ENCODE measurements at places on chromosomes 7 and 10.

- DNase-seq = no peak
Measured at GRCh38 chr7:94449151-94449725, 54.5 kb downstream of the COL1A2 start.

DNA sequence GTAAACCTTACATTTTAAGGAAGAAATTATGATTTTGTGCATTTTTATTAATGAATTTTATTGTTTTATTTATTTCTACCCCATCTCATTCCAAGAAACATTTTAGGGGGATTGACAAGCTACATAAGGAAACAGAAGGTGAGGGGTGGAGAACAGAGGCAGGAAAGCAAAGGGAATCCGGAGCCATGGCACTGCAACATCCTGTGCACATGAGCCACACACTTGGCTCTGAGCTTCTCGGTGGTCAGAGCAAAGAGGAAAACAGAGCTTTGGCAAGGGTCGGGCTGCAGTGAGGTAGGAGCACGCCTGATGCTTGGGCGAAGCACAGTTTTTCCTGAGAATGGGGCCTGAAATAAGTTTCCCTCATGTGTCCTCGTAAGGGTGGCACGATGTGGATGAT, 68.9 kb downstream of the COL13A1 start:
- no peak for DNase-seq

DNA sequence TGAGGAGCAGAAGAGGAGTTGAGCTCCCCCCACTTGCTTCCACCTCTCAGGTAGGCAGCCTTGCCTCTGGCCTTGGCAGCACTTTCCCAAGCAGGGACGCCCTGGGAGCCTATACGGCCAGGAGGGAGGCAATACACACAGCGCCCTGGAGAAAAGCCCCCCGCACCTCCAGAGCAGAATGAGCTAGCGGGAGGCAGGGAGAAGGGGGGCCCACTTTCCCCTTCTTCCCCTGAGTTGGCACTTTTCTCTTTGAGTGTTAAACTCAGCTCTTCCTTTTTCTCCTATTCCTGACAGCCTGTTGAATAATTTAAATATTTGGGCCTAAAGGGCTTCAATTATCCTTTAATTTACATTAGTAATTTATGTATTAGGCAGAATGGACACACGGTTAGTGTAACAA, 35.8 kb downstream of the UNC5B start:
- no peak for DNase-seq

DNA sequence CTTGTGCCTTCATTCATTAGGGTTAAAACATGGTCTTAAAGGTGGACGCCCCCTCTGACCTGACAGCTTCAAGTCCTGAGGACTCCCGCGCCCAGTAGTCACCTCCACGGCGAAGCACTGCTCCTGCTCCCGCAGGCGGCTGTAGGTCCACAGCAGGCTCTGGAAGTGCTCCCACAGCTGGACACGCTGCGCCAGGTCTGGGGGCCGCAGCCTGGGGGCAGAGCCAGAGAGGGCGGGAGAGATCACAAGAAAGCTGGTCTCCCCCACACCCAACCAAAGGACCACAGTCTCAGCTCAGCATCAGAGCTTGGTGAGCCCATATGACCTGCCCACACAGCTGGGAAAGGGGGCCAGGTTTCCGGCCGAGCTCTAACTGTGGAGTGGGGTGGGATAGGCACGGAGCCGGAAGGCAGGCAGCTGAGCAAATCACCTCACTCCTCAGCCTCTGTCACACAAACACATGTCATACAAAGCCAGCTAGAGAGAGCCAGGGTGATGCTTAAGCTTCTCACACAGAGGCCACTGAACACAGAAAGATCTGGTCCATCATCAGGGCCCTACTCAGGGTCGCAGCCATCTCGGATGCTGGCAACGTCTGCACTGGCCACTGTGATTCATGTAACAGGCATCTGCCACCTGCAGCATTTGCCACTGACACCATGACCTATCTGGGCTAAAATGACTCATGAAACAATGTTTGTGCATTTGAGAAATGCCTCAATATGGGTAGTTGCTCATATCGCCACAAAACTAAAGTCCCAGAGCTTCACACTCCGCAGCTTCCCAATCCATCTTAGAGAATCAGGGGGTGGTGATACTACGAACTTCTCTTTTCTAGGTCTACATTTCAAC, 12.6 kb downstream of the HPS1 start:
- no peak for DNase-seq

DNA sequence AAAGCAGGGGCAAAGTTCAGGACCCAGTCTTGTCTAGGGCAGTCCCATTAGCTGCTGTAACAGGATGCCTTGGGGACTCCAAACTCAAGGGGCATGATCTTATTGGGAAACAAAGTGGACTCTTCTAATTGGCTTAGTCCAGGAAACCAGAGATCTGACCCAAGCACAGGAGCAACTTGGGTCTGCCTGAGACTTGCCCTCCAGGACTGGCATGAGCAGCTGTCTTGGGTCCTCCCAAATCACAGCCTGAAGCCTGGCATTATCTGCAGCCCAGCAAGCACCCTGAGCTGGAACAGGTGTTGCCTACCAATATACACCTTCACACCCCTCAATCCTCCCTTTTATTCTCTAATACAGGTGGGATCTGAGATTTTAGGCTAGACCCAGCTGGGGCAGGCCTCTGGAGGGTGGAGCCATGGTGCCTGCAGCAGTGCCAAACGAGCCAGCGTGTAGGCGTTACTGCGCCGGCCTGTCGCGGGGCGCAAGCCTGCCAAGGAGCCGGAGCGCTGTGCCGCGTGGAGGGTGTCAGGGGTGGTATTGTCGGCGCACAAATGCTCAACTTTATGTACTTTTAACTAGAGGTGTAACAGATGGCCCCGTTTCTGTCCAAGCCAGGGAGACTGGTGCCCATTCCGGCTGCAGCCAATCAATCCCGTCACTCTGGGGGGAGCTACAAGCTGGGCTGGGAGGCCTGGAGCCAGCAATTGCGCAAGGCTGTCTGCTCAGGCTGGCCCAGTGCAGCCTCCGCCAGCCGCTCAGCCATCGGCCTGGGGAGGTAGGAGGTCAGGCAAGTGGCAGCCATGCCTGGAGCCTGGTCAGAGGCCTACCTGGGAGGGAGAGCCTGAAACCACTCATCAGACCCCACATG, 12.8 kb upstream of the LBX1 start:
- no peak for DNase-seq

DNA sequence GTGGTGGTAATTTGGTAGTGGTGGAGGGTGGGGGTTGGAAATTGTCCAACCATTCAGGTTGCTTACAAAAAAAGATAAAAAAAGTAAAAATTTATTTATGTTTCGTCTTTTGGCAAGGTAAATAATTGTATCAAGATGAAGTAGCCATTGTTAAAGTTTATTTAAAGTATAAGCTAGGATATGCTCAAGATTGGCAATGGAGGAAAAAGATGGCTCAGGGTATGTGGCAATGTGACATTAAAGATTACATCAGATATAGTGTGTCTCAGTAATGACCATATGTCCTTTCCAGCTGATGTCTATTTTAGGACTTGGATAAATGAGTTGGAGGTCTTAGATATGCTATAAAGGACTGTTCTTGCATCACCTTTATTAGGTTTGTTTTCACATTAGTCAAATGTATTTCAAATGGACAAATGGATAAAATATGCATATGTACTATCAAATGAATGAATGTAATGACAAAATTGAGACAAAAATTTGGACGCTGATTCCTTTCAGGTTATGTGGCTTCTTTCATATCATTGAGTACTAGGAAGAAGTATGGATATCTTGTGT, 60.9 kb downstream of the ST7 start:
- DNase-seq = no peak

DNA sequence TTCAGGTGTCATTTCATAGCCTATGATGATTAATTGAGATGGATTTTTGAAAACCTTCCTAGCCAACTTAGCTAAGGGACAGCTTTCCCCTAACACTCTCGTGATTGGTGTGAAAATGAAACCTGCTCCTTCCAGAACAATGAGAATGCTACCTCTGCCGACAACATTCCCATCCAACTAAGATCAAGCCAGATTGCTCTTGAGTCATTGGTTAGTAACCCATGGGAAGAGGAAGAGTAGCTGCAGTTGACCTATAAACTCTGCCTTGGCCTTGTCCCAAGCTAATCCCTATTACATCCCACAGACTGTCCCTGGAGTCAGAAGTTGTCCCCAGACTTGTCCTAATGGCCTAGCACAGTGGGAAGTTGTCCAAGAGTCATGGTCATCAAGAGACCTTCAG, 80.5 kb upstream of the SVIL start:
- DNase-seq = no peak

DNA sequence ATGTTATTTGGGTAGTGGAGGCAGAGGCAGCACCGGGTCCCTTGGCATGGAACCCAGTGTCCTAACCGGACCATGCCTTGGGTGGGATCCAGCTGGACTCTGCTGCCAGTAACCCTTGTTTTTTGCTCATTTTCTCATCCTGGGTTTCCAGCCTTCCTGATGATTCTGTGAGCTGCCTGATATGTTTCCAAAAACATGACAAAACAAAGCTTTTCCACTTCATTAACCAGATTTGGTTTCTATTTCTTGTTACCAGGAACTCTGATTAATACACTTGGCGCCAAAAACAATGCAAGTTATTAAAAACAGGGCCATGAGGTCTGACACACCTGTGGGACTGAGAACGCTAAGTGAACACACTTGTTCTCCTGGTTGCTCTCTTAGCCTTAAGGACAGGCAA, 32.8 kb upstream of the DLG5 start:
- no peak for DNase-seq

DNA sequence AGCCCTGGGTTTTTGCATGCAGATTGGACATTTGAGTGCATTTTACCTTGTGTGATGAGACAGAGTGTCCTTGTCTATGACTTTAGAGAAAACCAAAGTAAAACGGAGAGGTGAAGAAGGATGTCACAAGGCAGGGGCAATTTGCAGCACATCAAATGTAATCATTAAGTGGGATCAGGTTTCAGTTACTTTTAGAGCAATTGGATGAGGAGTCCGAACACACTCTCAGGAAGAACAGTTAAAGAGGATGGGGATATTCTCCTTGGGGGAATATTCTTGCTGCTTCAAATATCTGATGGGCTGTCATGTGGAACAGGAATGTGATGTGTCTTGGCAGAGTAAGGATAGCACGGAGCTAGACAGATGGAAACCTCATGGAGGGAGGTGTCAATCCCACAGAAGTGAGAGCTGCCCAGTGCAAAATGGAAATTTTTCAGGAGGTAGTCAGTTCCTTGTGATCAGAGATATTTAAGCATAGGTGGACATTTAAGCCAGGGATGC, 757 bp downstream of the RAB19 start:
- no peak for DNase-seq

- peak; percentile 72 for DNase-seq
Measured at GRCh38 chr10:63520500-63521415, at the start of gene REEP3. Gene REEP3, plus strand, starts transcription at chr10:63521401. Its CDS starts 145 bp downstream, at chr10:63521546.

DNA sequence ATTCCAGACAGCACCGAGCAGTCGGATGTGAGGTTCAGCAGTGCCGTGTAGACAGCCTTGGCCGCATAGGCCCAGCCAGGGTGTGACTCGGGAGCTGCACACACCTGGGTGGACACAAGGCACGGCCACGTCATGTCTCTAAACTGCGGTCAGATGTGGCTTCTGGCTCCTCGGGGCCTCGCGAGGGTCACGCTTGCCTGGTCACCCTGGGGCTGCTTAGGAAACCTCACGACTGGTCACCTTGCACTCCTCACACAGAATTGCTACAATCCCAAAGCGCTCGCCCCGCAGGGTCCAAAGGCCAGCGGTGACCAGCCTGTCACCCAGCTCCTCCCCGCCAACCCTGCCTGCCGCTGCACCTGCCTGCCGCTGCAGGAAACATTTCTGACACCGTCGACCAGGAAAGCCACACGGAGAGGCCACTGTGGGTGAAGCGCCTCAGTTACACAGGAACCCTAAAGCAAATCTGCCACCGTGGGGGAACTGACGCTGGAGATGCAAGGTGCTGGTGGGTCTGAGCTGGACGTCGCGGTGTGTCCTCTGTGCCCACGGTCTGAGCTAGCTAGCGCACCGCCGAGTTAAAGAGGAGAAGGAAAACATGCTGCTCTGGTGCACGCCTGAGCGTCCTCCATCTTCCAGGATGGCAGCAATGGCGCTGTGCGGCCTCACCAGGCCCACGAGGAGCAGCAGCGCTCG, 5.0 kb downstream of the GPER1 start:
- no peak for DNase-seq

DNA sequence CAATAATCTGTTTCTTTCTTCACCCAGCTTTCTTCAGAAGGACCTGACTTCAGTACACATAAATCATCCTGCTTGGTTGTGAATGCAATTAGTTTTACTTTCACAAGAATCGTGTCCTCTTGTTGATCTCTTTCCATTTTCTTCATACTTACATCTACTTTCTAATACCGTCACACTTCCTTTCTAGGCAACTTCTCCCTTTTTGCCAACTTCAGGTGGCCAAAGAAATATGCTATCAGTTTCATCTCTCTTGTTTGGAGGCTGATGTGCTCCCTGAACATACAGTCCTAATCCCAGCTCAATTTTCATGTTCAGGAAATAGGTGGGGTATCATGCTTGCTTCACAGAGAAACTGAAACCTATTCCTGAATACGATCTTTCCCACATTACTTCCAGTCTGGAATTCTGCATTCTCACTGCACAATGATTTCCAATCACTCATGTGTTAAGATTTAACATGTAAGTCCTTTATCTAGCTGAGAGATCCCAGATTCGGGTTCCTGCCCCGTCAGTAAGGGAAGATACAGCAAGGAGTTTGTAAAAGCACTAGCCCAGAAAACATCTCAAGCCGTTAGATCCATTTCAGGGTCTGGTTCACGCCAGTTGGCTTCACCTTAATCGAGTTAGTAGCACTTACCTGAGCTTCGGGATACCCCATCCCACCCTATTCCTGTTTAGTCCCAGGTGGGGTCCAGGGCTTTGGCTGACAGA, 994 bp downstream of the SLC25A28 start:
- peak; percentile 7 for DNase-seq

DNA sequence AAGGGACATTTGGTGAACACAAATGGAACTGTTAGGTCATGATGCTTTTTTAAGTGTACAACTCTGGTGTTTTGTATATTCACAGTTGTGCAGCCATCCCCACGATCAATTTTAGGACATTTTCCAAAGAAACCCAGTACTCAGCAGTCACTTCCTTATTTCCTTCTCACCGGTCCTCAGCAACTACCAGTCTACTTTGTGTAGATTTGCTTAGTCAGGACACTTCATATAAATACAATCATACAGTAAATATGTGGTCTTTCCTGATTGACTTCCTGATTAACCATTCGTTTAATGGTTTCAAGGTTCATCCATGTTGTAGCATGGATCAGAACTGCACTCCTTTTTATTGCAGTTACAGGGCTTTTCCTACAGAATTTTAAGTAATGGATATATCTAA, 14.4 kb downstream of the SGPL1 start:
- DNase-seq = no peak

- no peak for DNase-seq
Measured at GRCh38 chr7:102967798-102968197, 55.0 kb downstream of the LRRC17 start.

- DNase-seq = no peak
Measured at GRCh38 chr7:102215711-102216110, 71.0 kb upstream of the SH2B2 start.

DNA sequence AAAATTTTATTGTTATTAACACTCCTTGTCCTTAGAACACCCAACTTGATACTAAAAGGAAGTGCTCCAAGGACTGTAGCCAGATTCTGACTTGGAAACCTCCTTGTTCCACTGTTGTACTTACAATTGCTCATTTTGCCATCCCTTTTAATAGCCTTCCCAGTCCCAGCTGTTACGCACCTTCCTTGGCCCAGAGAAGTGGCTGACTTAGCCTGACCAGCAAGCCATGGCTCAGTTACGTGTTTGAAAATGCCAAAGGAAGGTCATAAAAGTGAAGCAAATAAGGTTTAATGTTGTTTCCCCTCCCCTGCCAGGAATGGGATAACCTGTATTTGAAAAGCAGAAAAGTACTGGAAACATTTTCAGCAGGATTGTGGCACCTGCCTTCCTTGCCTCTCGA, 3.7 kb upstream of the ANKRD1 start:
- DNase-seq = no peak

GRCh38 chr10:1486841-1487687, 250.3 kb downstream of the ADARB2 start:
- DNase-seq = no peak

Measured in stimulated activated CD4-positive, alpha-beta T cell treated with anti-CD3 and anti-CD28 coated beads, Interleukin-15, amount 100 ng/mL, for 24 hours (primary cell).